Kidney glomerular epithelial cell (primary cell): ENCODE measurements at places on chromosomes 2 and 18.

DNA sequence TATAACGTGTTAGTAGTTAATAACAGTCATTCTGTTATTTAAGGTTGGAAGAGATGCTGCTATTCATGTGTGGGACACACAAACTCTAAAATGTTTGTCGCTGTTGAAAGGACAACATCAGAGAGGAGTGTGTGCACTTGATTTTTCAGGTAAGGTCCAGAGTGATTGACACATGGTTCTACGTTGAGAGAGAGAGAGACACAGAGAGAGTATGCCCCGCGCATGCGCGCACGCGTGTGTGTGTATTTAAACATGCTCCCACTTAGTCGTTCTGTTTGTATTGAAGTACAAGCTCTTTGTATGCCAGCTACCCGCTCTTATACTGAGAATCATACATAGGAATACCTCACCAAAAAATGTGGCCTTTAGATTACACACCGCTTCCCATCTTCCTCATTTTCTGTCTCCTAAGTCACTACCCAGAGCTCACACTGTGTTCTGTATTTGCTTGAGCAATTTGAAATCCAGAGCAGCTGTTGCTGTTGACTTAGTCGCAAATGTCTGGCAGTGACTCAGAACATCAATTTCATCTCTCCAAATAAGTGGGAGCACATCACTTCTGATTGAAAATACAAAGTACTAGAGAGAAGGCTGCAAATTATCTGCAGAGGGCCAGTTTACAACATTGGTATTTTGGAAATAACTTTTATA is 148.1 kb downstream of the EML6 start:
- no peak for DNase-seq

- DNase-seq: no peak
Measured at GRCh38 chr18:54220406-54220805, 4.1 kb downstream of the MBD2 start.

- DNase-seq: peak; percentile 48
Measured at GRCh38 chr18:54762386-54762785, 65.9 kb upstream of the RAB27B start.

DNA sequence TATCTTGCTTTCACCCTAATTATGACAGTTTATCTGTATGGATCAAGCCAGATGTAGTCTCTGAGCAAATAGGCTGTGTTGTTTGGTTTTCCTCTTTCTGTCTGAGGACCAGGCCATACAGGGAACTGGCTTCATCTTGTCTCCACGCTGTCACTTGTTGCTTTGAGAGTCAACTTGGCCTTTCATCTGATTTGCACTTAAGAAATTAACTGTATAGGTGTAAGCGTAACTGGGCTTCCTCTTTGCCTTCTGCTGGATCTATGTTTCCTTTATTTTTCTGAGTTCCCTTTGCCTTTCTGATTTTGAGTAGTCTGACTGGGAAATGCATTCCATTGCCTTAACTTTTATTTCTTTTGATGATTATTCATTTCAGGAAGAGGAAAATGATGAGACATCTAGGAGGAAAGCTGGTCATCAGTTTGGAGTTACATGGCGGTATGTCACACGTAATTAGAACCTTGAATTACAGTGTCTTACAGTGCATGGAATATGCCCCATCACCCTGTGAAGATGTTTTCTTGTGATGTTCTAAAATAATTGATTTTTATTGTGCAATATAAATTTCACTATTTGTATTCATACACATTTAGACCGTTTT is 17.4 kb downstream of the PTCD3 start:
- DNase-seq: no peak

DNA sequence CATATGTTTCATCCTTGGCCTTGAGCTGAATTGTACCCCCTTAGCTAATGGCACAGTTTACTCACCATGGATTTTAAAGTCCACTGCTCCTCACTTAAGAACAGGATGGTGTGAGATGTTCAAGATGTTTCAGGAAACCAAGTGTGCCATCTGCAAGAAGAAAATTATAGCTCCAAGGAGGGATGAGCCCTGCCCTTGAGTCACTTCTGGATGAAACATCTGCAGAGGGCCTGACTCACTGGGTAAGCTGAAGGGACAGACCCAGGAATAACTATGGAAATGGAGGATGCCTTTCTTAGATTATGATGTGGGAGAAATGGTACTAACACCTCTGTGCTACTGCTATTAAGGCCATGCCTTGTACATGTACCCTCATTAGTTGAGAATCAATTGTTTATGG is 6.4 kb downstream of the MARS2 start:
- no peak for DNase-seq

- no peak for DNase-seq
Measured at GRCh38 chr2:197161774-197162173, 148.8 kb downstream of the ANKRD44 start.

DNA sequence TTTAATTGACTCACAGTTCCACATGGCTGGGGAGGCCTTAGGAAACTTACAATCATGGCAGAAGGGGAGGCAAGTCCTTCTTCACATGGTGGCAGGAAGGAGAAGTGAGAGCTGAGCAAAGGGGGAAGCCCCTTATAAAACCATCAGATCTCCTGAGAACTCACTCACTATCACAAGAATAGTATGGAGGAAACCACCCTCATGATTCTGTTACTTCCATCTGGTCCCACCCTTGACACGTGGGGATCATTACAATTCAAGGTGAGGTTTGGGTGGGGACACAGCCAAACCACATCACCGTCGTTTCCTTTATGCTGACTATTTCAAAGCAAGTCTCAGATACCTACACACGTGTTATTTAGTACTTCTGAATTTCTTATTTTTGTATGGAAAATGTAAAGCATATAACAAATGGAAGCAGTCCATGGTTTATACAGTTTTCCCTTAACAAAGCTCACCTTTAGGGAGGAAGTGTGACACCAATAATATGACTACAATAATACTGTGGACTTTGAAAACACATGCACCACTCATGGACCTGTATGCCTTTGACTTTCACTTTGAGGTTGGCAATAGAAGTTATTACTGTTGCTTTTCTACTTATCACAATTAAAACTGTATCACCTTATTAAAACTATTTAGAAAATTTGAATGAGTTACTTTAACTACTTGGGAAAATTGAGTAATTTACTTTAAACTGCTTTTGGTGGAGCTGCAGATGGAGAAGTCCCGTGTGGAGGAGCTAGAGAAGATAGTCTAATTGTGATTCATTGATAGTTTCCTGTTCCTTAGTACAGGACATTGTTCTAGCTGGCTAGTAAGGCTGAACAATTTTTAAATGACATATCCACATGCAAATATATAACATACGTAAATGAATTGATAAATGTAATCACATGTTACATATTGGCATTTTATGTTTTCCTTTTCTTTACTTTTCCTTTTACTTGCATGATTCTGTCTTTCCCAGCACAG is 37.3 kb downstream of the MTCL1 start:
- DNase-seq: no peak

DNA sequence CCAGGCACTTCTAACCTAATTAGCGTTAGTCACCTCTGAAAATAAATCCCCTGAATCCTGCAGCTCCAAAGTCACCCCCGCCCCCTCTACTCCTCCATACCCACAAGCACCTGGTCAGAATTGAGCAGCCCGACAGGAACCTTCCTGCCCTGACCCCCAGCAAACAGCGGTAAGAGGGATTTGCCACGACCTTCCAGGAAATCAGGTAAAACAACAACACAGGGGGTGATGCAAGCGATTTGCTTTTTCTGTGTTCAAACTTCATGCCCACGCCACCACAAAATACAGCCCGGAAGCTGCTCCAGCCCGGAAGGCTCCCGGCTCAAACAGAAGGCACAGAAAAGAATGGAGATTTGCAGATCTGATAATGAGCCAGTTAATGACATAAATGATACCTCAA is 367.1 kb downstream of the GPD2 start:
- no peak for DNase-seq

GRCh38 chr2:73914667-73915066 is 12.0 kb upstream of the DGUOK start:
- no peak for DNase-seq
